ENCODE measurements at places on chromosomes 7 and 10. TPM values are rescaled to one million over a fixed set of nuclear protein-coding genes. Genes with fewer than 3 reads are reported as not detected.

Gene INHBA
- total RNA-seq = 0.09 TPM

Gene ARL3
- total RNA-seq = 20.8 TPM

Gene RNF32
- 3.0 TPM for total RNA-seq

Gene TCAF2
- 0.03 TPM for total RNA-seq

Gene STEAP1
- 1.5 TPM for total RNA-seq

Gene ZNF212
- 15.7 TPM for total RNA-seq

Gene ASAH2B
- total RNA-seq = 18.8 TPM

Gene PDGFA
- 13.7 TPM for total RNA-seq

Gene CPN1
- total RNA-seq = not detected

Gene CYP3A4
- total RNA-seq = not detected

Gene CCL24
- not detected for total RNA-seq
